ENCODE measurements at places on chromosomes 5 and 9. TPM values are rescaled to one million over a fixed set of nuclear protein-coding genes. Genes with fewer than 3 reads are reported as not detected.

DNA sequence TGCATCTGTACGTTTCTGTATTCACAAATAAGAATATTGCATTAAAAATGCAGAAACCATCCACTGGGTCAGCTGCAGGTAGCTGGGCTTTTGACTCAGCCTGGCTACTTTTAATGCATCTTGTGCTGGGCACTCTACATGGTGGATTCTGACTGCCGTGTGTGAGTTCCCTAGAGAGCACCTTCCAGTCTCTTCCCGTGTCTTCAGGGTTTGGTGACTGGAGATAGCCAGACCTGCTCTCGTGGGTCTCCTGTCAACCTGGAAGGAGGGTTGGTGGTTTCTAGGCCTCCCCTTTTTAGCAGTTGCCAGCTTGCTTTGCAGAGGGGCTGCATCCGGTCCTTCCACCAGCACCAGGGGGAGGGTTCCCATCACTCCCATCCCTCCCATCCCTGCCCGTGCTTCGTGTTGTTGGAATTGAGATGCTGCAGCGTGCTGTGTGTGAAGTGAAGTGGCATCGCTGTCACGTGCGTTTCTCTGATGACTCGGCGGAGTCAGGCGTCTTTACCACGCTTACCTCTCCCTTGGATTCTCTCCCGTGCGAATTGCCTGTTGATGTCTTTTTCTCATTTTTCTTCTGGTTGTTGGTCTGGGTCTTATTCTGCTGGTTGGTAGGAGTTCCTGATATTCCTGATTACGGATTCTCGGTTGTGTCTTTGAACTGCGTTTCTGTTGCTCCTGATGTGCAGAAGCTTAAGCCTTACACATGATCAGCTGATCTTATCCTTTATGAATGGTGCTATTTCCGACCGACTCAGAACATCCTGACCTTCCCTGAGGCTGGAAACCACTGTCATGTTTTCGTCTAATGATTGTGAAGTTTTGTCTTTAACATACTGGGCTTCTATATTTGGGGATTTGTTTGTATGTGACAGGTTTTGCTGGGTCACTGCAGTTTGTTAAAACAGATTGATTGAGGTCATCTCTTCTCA, 16.9 kb downstream of the FBXW5 start:
- no peak for DNase-seq

DNA sequence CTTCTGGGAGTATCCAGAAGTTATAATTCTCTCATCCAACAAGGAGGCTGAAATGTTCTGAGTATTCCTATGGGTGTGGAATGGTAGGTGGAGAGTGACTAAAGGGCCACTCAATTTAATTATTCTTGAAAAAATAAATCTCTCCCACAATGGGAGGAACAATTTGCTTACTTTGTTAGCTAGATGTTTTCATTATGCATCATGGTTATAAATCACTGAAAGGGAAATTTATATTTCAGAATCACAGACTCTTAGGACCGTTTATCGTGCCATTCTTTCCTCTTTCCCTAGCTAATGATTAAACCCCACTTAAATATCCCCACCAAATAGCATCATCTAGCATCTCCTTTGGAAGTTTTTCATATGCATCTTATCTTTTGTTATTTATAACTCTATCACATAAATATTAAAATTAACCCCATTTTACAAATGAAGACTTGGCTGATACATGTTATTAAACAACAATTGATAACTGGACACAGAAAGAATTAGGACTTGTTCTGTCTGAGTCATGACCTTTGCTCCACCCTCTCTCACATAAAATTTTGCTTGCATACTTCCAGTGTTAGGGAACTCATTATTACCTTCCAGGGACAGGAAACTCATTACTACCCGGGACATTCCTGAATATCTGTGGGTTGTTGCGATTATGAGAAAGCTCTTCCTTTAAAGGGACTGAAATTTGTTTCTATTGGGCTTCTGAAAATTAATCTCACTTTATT, 94.9 kb upstream of the NMUR2 start:
- no peak for DNase-seq

- no peak for DNase-seq
These were observed 97.3 kb downstream of the PTCH1 start for GRCh38 chr9:95419444-95419843.

GRCh38 chr9:97386733-97387503, 25.0 kb upstream of the TDRD7 start:
- peak; percentile 68 for DNase-seq

DNA sequence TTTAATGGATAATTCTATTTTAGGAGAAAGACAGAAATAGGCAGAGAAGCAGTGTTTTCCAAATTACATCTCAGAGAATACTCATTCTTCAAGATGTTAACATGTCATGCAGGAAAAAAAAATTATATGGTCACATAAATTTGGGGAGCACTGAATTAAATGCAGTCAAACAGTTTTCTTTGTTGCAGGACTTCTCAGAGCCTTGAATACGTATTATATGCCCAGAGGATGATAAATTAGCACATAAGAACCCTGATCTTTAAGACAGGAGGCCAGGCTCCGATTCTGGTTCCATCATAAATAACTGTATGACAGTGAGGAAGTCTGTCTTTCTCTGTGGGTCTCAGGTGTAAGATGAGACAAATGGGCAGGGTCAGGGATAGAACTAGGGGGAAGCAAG, 41.4 kb downstream of the FAT2 start:
- no peak for DNase-seq

DNA sequence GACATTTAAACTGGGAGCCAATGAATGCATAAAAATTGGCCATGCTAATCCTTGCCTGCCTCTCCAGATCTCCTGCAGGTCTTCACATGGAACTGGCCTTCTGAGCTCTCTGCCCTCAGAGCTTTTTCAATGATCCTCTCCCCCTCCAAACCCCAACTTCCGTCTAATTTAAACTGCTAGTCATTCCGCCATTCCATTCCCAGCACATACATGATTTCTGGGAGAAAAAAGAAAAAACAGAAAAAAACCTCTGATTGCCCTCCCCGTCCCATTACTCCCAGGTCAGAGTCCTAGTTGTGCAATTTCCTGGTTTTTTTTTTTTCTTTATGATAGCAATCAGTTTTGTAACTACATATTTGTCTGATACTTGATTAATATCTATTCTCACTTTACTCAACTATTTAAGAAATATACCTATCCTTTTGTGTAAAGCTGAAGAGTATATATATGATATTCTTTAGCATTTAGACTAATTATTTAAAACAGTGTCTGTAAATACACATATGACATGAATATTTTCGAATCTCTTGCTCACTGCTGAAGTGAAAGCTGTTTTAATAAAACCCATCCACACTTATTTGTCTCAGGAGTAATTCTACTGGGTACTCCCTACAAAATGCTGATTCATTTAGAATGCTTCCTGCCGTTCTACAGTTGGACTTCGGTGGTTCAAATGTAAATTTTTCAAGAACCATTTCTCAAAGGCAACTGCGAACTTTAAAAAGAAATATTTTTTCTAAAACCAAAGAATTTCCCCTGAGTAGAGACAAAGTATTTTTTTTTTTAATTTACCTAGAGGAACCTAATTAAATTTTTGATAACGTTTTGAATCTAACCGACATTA, 1.6 kb downstream of the HINT1 start:
- no peak for DNase-seq

GRCh38 chr9:35073279-35073612, 821 bp upstream of the VCP start:
- DNase-seq = no peak

DNA sequence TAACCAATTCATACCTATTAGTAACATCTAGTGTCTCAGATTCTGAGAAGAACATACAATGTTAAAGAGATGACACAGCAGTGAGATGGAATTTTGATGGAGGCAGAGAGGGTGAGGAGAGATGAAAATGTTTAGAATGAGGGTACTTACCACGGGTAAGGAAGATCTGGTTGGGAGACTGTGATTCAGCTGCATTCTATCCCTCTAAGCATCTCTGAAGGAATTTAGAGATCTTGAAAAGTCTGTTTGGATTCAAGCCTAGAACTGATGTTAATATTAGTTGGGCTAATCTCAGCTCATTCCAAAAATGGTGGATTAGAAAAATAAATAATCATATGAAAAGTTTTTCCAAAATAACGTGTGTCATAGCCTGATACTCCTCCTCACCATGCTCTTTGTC, 191.5 kb upstream of the CLINT1 start:
- DNase-seq = no peak

- DNase-seq = no peak
These were observed 76.7 kb downstream of the GRAMD2B start for GRCh38 chr5:126499853-126500342.

- DNase-seq = peak; percentile 90
These were observed at the start of gene MSX2 for GRCh38 chr5:174724484-174725260. TSS of gene MSX2 (plus strand) at chr5:174724582. CDS start at chr5:174724660, 78 bp downstream.

GRCh38 chr5:148834689-148835088, 8.3 kb downstream of the ADRB2 start:
- DNase-seq = no peak

- DNase-seq = peak; percentile 47
These were observed 168.2 kb downstream of the CACNA1B start for GRCh38 chr9:138045541-138046490.

DNA sequence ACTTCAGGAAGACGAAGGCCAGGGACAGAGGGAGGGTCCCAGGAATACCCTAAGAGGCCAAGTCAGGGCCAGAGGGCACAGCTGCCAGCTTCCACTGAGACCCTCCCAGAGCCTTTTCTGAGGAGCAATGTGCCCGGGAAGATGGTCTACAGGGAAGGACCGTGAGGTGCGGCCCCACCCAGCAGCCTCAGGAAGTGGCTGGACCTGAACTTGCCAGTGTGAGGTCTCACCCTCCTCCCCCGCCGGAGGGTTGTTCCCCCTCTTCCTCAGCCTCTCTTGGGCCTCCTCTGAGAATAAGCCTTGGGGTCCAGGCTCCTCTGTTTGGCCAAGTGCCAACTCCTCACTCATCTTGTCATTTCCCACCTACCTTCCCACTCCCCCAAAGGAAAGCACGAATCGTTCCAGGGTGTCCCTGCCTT, 13.4 kb upstream of the SLC25A51 start:
- no peak for DNase-seq

GRCh38 chr5:6979061-6979460, 265.8 kb downstream of the TENT4A start:
- no peak for DNase-seq

DNA sequence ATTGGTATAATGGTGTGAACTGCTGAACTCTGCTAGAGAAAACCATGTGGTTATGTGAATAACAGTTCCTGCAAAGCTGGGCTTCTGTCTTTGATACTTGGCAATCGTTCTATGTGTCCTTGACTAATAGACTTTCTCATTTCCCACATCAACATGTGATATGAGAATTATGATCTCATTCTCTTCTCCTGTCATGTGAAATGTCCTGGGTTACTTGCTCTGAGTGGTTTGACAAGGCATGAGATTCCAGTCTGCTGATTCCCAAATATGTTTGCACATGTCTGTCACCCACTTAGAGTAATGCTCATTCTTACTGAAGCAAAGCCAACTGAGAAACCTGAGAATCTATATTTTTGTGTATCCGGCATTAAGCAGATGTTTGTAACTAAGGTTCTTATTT, 141.2 kb downstream of the PARP8 start:
- no peak for DNase-seq

DNA sequence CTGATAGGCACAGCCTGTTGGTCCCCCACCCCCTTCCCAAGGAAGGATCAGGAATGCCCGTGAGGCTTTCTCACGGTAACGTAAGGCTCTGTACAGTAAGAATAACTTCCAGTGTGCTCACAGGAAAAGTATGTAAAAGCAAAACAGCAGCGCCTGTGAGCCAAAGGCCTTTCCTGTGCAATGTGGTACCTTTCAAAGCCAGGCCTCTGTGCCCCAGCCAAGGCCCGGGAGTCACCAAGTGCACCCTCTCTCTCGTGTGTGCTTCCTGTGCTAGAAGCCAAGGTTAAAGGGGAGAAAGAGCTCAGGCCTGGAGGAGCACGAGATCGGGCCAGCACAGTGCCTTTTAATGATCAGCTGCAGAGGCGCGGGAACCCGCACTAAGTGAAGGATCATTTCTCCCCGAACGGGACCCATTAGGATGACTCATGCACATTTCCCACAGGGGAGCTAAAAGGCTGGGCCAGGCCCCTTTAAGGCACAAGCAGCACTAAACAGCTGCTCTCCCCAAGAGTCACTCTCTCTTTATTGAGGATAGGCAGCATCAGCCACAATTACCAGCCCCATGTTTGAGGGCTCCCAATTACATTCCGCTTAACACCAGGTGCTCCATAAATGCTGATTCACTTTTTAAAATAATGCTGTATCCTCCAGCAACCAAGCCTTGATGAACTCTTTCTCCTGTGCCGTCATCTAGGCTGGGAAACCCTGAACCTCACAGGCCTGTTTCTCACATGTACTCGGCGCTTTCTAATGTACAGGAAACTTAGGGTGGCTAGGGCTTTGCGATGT, 42.8 kb downstream of the SHB start:
- DNase-seq = no peak

- DNase-seq = no peak
These were observed at the start of gene NFIB for GRCh38 chr9:14313951-14314423. TSS of gene NFIB (minus strand) at chr9:14314141. CDS start at chr9:14313511, 630 bp downstream.

- no peak for DNase-seq
These were observed 7.0 kb upstream of the SCGB3A1 start for GRCh38 chr5:180598316-180598701.

- DNase-seq = no peak
These were observed 7.1 kb downstream of the ACTL7A start for GRCh38 chr9:108869092-108869725.

GRCh38 chr9:36870960-36871359, 163.1 kb downstream of the PAX5 start:
- DNase-seq = no peak

DNA sequence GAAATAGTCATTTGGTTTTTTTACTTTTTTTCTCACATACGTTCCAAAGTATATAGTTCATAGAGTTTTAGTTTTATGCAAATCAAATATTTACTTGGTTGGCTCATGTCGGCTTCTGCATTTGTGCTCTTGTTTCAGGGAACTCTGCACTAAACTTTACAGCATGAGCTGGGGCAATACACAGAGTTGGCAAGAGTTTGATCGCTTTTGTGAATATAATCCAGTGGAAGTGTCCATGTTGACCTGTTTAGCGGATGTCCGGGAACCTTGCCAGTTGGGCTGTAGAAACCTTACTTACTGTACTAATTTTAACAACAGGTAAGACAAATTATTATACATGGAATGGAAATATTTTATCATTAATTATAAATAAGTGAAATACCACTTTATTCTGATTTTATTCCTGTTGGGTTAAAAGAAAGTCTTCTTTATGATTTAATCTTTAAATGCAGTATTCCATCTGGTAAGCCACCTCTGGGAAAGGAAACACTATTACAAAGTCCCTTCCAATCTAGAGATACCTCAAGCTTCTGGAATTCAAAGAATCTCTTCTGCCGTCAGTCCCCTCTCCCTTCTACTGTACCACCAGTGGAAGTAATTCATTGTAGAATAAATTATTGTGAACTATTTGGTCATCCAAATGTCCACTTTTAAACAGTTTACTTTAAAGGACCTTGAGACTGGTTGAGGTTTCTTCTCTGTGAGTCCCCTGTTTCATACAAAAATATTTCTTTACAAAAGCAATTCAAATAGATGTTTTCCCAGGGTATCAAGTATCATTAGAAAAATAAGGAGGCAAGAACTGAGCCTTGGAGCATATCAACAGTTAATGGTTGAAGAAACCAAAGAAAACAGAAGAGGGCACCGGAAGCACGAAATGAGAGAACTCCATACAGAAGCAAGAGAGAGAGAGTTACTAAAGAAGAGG, 45.2 kb upstream of the GLIPR2 start:
- no peak for DNase-seq

Gene SLC6A3
- 0.16 TPM for total RNA-seq

Gene FGF1
- total RNA-seq = 35.3 TPM

Gene MEIKIN
- not detected for total RNA-seq

Gene BARHL1
- total RNA-seq = not detected

Gene COL5A1
- 22.0 TPM for total RNA-seq

Gene SLCO6A1
- total RNA-seq = not detected

All from right atrium auricular region (tissue), 2 donors.